ENCODE measurements at places on chromosomes 2 and 18. TPM values are rescaled to one million over a fixed set of nuclear protein-coding genes. Genes with fewer than 3 reads are reported as not detected.

POTEC gene
- polyA plus RNA-seq: not detected

OSBPL1A gene
- 81.2 TPM for polyA plus RNA-seq

TAF4B gene
- 4.8 TPM for polyA plus RNA-seq

IL1A gene
- polyA plus RNA-seq: not detected

TSPYL6 gene
- not detected for polyA plus RNA-seq

CMPK2 gene
- polyA plus RNA-seq: 3.7 TPM

KCNG2 gene
- 0.45 TPM for polyA plus RNA-seq

TUBA3E gene
- polyA plus RNA-seq: not detected

CTAGE1 gene
- not detected for polyA plus RNA-seq

TFCP2L1 gene
- 1.5 TPM for polyA plus RNA-seq

KCTD1 gene
- polyA plus RNA-seq: 6.7 TPM

PROKR1 gene
- polyA plus RNA-seq: 1.4 TPM

SPP2 gene
- not detected for polyA plus RNA-seq

WNT6 gene
- 9.6 TPM for polyA plus RNA-seq

SERPINB12 gene
- 0.92 TPM for polyA plus RNA-seq

FASTKD2 gene
- polyA plus RNA-seq: 29.1 TPM

C2orf80 gene
- not detected for polyA plus RNA-seq

RBBP8 gene
- 44.2 TPM for polyA plus RNA-seq

SPAST gene
- polyA plus RNA-seq: 16.5 TPM

ANTXR1 gene
- 230 TPM for polyA plus RNA-seq
